ENCODE measurements at places on chromosomes 2 and 18. TPM values are rescaled to one million over a fixed set of nuclear protein-coding genes. Genes with fewer than 3 reads are reported as not detected.

COBLL1 gene
- total RNA-seq, result 3.0 TPM

NCOA1 gene
- 22.3 TPM for total RNA-seq

DNA sequence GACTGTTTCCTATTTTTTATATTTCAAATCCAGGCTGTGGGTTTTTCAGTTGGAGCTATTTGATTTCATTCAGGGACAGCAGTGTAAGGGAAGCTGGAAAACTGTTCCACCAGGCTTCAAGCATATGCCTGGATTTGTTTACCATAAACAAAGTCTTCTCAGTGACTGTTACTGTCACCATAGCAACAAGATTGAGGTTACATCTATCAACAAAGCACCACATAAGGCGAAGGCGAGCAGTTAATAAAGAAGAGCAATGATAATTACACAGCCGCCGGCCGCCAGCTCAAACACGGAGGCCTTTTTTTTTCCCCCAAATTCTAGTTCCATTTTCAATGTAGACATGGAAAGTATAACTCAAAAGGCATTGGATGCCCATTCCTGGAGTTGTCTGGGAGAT lies 553.7 kb upstream of the SYT4 start:
- no peaks in the 10 kb centered on the region for H3K27me3 ChIP-seq
- no peak overlapping the region for H3K4me3 ChIP-seq

- H3K4me1 ChIP-seq, result peaks cover 4% of the 10 kb centered on the region
- peaks cover 83% of the 10 kb centered on the region for H3K27me3 ChIP-seq
- peak overlapping the region; percentile 13 for H3K4me3 ChIP-seq
- no peaks in the 10 kb centered on the region for H3K36me3 ChIP-seq
- H3K27ac ChIP-seq, result no peak overlapping the region
Measured at GRCh38 chr2:95346738-95347671, 49.9 kb downstream of the KCNIP3 start.

GRCh38 chr2:202883987-202884675 lies 12.6 kb upstream of the ICA1L start:
- H3K27me3 ChIP-seq, result no peaks in the 10 kb centered on the region
- no peak for DNase-seq
- H3K36me3 ChIP-seq, result peaks cover 12% of the 10 kb centered on the region
- no peak overlapping the region for H3K27ac ChIP-seq
- no peak overlapping the region for H3K4me3 ChIP-seq
- no peaks in the 10 kb centered on the region for H3K4me1 ChIP-seq

All from thymus (tissue), 14 donors.